ENCODE measurements at places on chromosomes 3 and 15.

DNA sequence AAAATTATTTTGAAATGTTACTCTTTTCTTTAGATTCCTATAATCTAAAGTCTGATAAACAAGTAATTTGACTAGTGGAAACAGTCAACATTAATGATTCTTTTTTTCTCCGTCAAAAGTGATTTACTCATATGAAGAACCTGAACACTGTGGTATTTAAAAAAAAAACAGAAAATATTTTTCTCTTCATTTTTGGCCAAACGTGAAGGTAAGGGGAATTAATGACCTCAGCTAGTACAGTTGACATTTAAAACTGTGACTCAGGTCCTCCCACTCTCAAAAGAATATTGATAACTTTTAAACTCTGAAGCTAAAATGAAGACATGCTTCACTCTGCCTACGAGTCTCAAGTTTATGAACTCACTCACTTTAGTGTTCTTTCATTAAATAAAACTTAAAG lies 34.5 kb downstream of the TIGIT start:
- no peak for DNase-seq

DNA sequence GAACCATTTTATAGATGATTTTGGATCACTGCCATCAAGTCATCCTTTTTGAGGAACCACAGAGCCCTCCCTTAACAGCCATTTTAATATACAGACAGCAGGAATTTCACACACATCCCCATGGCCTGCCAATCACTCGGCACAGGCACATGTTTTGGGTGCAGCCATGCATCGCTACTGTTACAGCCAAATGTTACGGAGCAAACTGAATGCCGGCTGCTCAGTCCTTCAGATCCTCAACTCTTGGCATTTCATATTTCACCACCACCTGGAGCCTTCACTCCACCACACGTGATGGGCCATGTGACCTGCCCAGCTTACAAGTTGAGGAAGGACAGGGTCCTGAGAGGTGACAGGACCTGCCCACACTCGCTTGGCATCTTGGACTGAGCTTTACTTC lies 90.8 kb downstream of the OXNAD1 start:
- DNase-seq: no peak

DNA sequence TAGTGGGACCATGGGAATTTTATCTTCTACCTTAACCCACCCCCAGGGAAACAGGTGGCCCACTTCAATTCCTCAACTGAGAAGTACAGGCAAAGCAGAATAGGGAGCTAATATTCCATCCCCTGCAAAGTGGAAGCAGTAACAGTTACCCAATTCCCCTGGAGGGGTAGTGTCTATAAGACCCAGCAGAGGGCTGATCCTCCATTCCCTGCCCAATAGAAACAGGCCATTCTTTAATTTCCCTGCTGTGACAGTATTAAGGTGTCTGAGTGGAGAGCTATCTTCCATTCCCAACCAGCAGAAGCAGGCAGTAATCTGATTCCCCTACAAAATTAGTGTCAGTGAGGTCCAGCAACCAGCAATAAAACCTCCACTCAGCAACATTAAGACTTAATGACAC lies 219.8 kb downstream of the ULK4 start:
- DNase-seq: no peak

DNA sequence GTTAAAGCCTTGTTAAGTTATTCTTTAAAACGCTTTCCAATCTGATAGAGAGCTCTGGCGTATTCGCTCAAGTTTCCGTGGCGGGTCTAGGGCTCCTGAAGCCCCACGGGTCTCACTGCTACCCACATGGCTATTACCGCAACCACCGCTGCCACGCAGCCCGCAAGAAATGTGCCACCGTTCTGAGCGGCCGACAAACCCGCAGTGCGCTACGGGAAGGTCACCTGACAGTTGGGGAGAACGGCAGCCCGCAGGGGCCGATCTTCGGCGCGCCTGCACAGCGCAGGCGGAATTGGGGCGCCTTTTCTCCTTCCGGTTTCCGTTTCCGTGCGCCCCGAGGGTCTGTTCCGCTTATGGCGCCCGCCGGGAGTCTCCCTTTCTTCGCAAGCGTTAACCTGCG lies 76.6 kb upstream of the SNRPN start:
- DNase-seq: peak; percentile 47

- no peak for DNase-seq
These were observed 148.9 kb upstream of the IL12A start for GRCh38 chr3:159839561-159840379.

GRCh38 chr3:164851905-164852304 lies 226.4 kb downstream of the SI start:
- no peak for DNase-seq

DNA sequence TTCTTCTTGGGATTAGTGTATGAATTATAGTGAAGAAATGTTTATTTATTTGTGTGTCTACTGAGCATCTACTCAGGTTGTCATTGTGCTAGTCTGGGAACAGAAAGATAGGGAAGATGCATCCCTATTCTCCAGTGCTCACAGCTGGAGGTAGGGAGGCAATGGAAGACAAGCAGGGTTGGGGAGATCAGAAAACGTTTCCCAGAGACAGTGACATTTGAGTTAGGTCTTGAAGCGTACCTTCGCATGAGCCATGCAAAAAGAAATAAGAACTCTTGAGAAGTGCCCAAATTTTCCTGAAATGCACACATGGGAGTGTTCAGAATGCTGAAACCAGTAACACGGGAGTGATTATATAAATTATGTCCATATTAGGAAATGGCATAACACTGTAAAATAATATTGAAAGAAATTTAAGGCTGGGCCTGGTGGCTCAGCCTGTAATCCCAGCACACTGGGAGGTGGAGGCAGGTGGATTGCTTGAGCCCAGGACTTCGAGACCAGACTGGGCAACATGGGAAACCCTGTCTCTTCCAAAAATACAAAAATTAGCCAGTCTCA lies 5.3 kb upstream of the CEMIP start:
- no peak for DNase-seq

GRCh38 chr3:197555281-197556261 lies at the start of gene BDH1:
BDH1 (minus strand) TSS chr3:197555968; CDS start chr3:197546443, 9,525 bp downstream.
- peak; percentile 75 for DNase-seq

- DNase-seq: peak; percentile 67
These were observed 83.0 kb upstream of the KCNAB1 start for GRCh38 chr3:156037356-156037755.

DNA sequence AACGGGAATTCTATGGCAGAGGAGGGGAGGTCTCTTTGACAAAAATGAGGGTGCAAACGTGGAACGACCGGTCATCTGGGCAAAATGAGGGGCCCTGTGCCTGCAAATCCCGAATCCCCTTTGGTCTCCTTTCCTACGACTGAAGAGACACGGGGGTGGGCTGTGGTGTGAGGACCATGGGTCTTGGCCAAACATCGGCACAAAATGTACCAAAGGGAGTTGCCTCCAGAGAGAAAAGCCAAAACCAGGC lies 498 bp downstream of the ZNF280D start:
- DNase-seq: no peak

GRCh38 chr15:36026627-36027283 lies 480.8 kb upstream of the DPH6 start:
- no peak for DNase-seq

DNA sequence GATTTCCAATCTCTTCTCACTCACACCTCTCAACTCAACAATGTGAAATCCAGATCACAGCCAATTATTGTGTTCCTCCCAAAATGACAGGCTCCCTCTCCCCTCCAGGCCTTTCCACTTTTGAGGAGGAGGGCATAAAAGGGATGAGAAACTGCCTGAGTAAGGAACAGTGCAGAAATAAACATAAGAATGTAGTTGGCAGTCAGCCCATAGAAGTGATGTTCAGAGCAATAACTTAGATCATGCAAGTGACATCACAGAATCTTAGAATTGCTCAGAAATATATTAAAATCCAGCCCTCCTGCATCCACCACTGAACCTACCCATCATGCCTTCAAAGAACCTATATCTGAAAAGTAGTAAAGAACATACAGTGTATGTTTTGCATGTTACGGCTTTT lies 299.4 kb upstream of the GADL1 start:
- no peak for DNase-seq

- no peak for DNase-seq
These were observed 1.0 kb upstream of the THUMPD3 start for GRCh38 chr3:9361691-9362388.

DNA sequence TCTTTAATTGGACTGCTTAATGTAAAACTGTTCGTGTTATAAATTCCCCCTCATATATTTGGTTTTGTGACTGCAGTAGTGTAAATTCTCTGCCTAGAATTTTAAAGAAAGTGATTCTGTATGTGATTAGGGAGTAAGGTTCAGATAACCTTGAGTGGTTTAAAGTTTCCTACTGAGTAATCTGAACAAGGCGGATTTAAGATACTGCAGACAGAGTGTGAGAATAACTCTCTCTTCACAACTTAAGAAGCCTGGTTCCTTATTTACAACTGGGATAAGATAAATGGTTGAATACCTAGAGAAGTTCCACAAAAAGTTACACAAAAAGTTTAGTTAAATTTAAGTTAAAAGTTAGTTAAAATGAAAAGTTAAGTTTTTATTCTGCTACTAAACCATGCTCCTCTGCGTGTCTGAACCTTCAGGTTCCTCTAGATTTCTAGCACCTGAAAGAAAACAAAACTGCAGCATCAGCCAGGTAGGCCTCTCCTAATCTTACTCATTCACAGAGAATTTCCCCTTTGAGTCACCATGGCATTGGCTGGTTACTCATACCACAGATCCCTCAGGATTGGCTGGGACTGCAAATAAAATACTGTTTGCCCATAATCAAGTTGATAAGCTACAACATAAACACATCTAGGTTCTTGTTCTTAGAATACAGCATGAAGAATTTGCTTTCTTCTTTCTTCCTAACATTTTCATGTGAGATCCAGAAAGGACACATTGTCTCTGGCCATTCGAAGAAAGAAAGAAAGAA lies at the start of gene ARL14:
ARL14 (plus strand) TSS at position 614 of the 757 bp plus-strand sequence. CDS start 187 bp downstream, outside the sequence.
- no peak for DNase-seq

Data from NCI-H2081 (cell line).